ENCODE measurements at places on chromosomes 6 and 20.
A peak's percentile ranks its signal among the peaks of the same experiment; 100 is the strongest.

DNA sequence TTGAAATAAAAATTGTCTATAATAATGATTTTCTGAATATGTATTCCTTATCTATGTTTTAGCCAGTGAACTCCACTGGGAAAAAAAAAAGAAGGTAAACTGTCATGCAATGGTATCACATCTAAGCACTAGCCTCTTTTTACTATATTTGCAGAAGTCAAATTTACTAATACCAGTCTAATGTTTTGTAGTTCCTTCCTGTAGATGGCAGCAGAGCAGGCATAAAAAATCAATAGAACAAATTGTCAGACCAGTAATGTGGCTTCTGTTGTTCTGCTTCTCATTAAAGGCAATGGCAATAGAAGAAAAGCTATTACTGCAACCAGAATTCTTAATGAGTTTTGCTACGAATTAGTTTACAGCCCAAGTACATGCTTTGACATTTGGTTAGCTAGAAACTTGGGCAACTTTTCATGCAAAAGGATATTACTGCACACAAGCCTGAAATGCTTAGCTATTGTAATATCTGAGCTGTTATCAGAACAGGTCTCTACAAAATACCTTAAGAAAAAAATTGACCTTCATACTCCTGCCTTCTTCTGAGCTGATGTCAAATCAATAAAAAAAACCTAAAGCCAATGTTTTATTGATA lies 476.9 kb downstream of the KHDRBS2 start:
- peak; percentile 10 for DNase-seq

DNA sequence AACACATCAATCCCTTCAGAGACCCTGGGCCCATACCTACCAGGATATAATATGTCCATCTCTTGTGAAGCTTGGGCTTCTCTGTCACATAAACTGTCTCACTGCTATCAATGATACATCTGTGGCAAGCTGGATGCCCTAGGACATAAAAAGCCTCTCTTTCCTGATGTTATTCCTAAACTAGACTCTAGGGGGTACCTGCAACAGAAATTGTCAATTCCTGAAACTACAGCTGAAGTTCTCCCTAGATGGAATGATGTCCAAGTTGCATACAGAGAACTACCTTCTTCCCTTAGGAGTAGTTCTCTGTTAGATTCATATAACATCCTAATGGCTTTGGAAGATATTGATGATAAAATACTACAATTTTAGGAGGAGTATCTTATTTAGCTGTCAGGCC lies 35.8 kb downstream of the TBX18 start:
- peak; percentile 26 for DNase-seq

DNA sequence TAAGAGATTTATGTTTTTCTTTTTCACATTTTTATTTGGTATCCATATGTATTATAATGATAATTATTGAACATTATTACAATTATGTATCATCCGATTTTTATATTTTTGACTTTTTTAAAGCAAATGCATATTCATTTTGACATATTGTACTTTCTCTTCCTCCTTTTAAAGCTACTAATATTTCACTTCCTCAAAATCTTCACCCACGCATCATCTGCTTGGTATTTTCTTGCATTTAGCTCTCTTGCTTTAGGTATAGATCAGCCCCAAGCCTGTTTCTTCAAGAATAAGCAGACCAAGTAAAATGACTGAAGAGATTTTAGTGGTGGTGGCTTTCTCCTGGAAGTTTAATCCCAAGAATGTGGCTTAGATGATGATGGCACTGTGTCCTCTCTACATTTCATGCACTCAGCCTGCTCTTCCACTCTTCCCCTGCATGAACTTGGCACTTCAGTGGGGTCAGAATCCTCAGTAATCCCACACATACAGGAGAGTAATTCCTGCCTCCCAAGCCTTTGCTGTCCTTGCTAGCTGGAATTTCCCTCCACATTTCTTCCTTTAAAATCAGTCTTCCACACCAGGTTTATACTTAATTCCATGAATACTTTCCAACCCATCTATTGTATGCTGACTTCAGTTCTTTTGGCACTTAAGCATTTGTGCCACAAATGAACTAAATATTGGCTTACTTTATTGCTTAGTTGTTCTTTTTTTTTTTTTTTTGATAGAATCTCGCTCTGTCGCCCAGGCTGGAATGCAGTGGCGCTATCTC lies 8.2 kb downstream of the NCOA7 start:
- no peak for DNase-seq

GRCh38 chr6:25405442-25405841 lies 126.3 kb downstream of the CARMIL1 start:
- DNase-seq = no peak

DNA sequence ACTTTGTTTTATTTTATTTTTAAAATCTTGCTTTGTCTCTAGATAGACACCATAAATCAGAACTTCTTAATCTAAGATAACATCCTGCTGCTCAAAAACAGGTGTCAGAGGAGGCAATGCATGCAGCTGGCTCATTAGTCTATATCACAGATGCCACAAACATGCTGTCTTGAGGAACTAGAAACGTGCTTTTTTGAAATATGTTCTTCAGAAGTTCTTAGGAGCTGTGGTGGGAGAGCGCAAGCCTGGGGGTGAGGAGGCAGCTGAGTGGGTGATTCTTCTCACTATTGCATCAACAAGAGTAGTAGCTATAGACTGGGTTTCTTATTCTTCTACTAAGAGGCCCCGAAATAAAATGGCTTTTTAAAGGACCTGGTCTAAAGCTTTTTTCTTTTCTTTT lies 23.4 kb downstream of the IL22RA2 start:
- DNase-seq = no peak

GRCh38 chr6:55877283-55877682 lies 1.9 kb upstream of the BMP5 start:
- no peak for DNase-seq

DNA sequence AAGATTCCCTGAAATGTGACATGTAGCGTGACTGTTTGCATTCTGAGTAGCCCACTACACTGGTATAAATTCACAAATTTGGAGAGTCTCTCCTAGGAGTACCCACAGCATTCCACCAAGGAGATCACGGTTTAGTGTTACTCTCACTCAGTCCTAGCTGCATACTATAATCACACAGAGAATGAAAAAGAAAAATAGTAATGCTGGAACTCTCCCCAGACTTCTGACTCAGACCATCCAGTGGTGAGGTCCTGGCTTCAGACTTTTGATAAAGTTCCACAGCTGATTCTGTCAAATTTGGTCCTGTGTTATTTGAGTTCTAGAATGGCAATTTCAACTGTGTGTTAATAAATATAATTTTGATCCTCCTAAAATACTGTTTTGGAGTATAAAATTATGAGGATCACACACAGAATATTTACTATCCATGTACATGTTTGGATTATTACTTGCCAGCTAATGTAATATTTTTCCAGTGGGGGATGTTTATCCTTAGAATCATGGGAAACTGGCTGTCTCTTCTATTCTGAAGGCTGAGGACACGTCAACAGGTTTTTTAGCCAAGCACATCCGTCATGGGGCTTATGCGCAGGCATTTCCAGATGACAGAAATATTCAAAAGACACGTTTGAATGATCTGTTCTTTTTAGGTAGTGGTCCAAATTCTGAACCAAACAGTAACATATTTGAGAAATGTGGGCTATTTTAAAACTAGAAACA lies 5.1 kb upstream of the KIAA0408 start:
- DNase-seq = no peak

Measured in RWPE1 (cell line).